ENCODE measurements at places on chromosomes 2 and 18.

- DNase-seq, result no peak
These were observed 350.6 kb downstream of the DCDC2C start for GRCh38 chr2:4053769-4054493.

DNA sequence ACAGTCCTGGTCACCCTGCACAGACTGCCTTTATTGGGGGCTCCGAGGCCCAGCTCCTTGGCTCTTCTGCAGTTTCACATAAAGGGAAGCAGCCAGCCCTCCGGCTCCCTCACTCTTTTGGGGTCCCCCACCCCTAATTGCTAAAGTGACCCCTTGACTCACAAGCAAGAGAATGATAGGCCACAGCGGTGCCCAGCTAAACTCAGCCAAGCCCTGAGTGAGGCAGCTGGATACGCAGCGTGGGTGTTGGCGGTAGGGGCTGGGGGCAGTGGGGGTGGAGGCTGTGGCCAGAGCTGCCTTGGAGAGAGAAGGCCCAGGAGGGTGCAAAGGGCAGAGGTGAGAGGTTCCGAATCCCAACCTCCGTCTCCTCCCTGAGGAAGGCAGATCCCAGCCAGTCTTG lies 25.5 kb upstream of the ALPP start:
- no peak for DNase-seq

- no peak for DNase-seq
These were observed 105.8 kb downstream of the MEP1B start for GRCh38 chr18:32295604-32296003.

GRCh38 chr2:101690547-101691152 lies 6.9 kb upstream of the MAP4K4 start:
- no peak for DNase-seq

- no peak for DNase-seq
These were observed 81.2 kb upstream of the STK17B start for GRCh38 chr2:196252408-196253115.

DNA sequence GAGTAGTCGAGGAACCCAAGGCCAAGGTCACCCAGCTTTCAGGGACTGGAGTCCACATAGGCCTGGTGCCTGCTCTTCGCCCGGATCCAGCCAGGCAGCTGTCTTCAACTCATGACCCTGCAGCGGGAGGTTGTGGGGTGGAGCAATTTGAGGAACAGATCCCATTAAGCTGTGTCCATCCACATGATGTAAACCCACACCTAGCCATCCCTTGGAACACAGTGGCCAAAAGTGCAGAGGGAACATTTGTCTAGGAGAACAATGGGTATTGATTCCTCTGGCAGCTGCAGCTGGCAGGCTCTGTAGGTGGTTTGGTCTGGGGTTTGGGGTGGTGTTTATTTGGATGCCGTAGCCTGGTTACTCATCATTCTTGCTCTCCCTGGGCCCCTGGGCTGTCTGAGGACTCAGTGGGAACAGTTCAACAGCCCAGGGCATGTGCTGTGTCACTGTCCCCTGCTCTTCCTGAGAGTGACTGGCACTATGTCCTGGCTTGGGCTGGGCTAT lies 99.4 kb downstream of the TFCP2L1 start:
- no peak for DNase-seq

GRCh38 chr18:67476585-67476984 lies 39.9 kb downstream of the DSEL start:
- no peak for DNase-seq

DNA sequence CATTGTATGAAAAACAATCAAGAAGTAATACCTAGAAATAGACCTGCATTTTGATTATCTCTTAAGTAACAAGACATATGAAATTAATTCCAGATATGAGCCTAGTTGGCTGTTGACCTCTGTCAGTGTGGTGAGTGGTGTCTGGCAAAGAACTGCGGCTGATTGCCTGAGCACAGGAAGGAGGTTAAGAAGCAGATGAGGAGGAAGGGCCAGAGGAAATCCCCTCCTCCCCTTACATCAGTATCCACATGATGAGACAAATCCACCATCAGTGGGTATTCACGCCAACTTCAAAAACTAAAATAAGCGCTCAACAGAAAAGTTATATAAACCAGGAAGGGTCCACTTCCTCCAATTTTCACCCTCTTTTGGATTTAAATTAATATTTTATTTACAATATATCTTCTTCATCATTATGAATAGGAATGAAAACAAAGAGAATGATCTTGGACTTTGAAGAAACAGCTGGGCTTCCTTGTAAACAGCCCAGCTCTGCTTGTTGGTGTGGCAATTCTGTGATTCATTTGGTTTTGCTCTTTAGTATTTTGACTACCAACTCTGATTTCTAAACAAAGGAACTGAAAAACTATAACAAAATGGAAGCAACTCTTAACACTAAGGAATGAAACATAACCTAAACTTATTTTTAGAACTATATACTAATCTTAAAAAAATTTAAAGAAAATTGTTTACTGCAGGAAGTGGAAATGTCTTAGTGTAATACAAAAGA lies 27.3 kb downstream of the RFTN2 start:
- no peak for DNase-seq

DNA sequence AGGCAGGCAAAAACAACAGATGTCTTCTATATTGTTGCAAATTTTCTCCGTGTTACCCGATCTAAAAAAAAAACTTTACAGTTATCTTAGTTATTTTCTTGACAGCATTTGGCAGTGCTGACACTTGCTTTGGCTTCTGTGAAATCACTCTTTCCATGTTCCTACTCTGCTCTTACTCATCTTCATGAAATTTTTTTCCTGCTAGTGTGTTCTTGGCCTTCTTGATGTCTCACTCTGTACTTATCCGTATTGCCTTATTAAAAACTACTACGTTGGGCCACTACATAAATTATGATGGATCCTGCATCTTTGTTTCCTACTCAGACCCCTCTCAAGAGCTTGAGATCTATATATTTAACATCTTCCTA lies 134.4 kb downstream of the IKZF2 start:
- no peak for DNase-seq

DNA sequence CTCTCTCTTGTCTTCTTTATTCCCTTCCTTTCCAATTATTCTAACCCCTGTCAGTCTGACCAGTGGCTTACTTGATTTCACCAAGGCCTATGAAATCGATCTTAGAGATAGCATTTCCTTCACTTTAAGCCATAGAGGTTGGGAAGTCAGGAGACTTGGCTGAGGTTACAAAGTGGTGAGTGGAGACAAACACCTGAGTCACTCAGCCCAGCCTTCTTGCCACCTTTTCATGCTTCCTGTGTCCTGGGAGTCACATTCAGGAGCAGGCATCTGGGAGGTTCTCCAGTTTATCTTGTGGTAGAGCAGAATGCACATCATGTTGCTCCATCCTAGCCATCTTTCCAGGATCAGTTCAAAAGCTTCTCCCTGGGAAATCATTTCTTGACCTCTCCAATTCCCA lies 59.1 kb downstream of the VSNL1 start:
- DNase-seq, result no peak

GRCh38 chr2:98912957-98913915 lies 22.8 kb downstream of the CRACDL start:
- no peak for DNase-seq

DNA sequence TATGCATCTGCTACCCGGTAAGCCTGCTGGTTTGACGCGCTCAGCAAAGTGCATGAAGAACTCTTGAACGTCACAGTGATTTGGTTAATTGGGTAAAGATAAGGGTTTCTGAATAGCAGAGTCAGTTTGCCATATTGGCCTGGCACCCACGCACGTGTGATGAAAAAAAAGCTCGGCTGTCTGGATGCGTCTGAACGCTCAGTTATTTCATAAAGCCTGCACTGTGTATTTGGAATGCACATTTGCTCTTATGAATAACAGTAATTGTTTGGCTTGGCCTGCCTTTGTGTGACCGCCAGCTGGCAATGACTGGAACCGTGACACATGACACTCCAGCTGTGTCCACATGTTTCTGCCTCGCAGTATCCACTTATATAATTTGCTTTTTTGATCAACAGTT lies 129.2 kb upstream of the MEIS1 start:
- DNase-seq, result no peak

DNA sequence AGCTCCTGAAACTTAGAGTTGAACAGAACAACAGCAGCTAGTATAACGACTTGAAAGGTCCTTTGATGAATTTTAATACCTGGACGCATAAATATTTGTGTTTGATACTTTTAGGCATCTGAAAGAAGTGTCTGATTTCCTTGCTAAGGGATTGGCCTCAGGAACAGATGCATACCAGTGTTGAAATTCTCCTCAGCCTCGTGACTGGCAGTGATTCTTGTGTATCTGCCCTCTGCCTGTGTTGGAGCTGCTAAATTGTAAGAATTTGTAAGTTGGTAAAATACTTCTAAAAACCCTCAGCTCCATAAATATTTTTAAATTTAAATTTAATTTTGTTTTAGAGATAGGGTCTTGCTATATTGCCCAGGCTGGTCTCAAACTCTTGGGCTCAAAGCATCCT lies 22.4 kb upstream of the SCYGR1 start:
- no peak for DNase-seq

DNA sequence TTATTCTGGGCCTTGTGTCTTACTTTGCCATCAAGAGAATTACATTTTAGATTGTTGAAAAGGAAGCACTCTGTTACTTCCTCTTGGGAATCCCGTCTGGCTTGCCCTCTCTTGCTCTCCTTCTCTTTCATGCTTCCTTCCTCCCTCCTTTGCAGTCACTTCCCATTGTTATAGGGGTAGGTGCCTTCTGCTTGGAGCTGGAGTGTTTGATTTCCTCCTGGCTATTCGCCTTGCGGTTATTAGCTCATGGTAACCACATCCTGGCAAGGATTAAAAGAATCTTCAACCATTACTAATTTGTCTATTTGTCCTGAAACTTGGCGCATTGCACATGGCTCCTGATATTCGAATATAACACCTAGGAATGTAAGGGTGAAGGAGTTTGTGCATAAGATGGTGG lies 115.0 kb downstream of the CERS6 start:
- no peak for DNase-seq

- DNase-seq, result no peak
These were observed 317.0 kb upstream of the MMADHC start for GRCh38 chr2:149904352-149905175.

GRCh38 chr2:222024932-222025880 lies 273.6 kb downstream of the PAX3 start:
- no peak for DNase-seq

- no peak for DNase-seq
These were observed 40.3 kb downstream of the SRBD1 start for GRCh38 chr2:45570671-45571334.

GRCh38 chr2:37816036-37816435 lies 109.1 kb upstream of the RMDN2 start:
- no peak for DNase-seq

DNA sequence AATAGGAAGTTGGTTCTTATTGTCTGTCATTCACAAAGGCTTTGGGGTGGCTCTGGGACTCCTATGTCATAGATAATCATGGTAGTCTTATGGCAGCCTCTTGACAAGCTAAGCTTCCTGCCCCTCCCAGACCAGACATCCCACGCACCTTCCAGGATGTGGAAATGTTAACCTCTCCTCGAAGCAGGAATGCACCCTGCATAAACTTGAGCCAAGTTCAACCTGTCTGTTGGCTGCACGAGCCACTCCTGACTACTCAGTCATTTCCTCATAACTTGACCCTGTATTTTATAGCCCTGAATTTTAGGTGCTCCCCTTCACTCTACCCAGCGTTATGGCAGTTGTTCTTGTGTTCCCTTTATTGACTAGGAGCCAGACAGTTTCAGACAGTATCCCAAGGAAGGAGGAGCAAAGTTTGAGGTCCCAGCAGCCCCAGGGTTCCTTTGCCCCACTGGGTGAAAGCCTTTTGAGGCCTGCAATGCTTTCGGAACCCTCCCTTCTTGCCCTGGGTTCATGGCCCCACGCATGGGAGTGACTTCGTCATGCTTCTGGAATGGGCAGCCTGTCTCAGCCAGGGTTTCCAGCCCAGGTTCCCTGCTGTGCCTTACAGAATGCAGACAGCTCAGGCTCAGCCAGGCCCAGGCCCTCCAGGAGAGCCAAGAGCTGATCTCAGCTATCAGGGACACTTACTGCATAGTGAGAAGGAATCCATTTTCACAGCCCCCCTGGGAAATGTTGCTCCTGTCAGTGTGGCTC lies 15.6 kb upstream of the INO80C start:
- DNase-seq, result no peak

DNA sequence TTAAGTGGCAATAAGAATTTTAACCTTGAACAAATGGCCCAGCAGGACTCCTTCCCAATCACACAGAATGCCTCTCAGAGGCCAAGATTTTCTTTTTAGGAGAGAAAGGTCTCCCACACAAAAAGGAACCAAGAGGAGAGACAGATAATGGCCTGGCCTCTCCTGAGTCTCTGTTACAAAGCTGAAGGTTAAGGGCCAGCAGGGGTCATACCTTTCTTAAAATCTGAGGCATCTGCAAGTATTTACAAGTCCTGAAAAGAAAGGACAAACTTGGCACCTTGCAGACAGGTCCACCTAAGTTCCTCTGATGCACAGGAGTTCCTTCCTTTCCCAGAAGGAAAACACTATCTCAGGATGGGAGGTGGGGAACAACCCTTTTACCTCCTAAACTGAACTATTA lies 142.3 kb downstream of the TMEM163 start:
- peak; percentile 4 for DNase-seq

DNA sequence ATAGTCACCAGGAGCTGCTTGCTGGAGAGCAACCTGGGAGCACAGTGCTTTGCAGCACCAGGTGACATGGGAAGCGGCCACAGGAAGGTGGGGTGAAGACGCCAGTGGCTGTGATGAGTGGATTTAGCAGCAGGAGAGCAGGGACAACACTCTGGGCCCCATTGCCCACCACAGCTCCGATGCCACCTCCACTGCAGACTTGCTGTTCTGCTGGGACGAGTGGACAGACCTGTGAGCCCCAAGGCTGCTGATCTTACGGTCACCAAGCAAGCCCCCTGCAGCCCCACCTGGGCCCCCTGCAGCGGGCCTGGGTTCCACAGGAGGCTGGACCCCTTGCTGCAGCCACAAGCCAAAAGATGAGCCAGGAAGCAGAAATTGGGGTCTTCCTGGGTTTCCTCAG lies 73.7 kb downstream of the CTIF start:
- no peak for DNase-seq

DNA sequence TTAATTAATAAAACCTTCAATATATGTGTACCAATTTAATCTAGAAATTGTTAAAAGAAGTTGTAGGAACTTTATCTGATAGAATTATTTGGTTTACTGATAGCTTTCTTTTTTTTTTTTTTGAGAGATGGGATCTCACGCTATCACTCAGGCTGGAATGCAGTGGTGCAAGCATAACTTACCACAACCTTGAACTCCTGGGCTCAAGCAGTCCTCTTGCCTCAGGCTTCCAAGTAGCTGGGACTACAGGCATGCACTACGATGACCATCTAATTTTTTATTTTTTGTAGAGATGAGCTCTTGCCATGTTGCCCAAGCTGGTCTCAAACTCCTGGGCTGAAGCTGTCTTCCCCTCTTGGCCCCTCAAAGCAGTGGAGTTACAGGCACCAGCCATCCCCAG lies 66.8 kb downstream of the CCDC138 start:
- no peak for DNase-seq

Data from effector CD8-positive, alpha-beta T cell (primary cell).